ENCODE measurements at places on chromosomes 1 and 21. TPM values are rescaled to one million over a fixed set of nuclear protein-coding genes. Genes with fewer than 3 reads are reported as not detected.

The WNT3A gene
- total RNA-seq, result not detected

The CYYR1 gene
- total RNA-seq, result 20.4 TPM

The LCE6A gene
- total RNA-seq, result not detected

The COQ8A gene
- total RNA-seq, result 726 TPM

The MRPL9 gene
- 63.7 TPM for total RNA-seq

The SLC30A10 gene
- not detected for total RNA-seq

The CFHR4 gene
- total RNA-seq, result not detected

The HSD3B2 gene
- not detected for total RNA-seq

The AQP10 gene
- not detected for total RNA-seq

The C1orf210 gene
- total RNA-seq, result not detected

The HORMAD1 gene
- total RNA-seq, result not detected

The SLC30A2 gene
- 0.32 TPM for total RNA-seq

The FMO2 gene
- total RNA-seq, result 18.5 TPM

The ERI3 gene
- total RNA-seq, result 58.4 TPM

The BSND gene
- not detected for total RNA-seq

The THAP3 gene
- total RNA-seq, result 17.2 TPM

The TRNP1 gene
- total RNA-seq, result 0.84 TPM

The TMPRSS3 gene
- 0.25 TPM for total RNA-seq

The RAB4A gene
- 56.2 TPM for total RNA-seq

The PAX7 gene
- total RNA-seq, result 4.1 TPM

The CASZ1 gene
- total RNA-seq, result 53.1 TPM

The KANK4 gene
- not detected for total RNA-seq

The SPRR3 gene
- not detected for total RNA-seq

The LPAR3 gene
- not detected for total RNA-seq

The C1orf50 gene
- total RNA-seq, result 7.5 TPM

The PLEKHA6 gene
- 3.4 TPM for total RNA-seq

The C8A gene
- total RNA-seq, result not detected

The TNFRSF4 gene
- total RNA-seq, result 3.9 TPM

The NEGR1 gene
- total RNA-seq, result 2.2 TPM

The UBL4B gene
- not detected for total RNA-seq

The FAM163A gene
- total RNA-seq, result 0.52 TPM

The IPO13 gene
- total RNA-seq, result 107 TPM

The FNDC5 gene
- total RNA-seq, result 95.0 TPM

The COL16A1 gene
- total RNA-seq, result 8.0 TPM

The INSRR gene
- not detected for total RNA-seq

The PLA2G2C gene
- not detected for total RNA-seq

The ACTA1 gene
- 20,625 TPM for total RNA-seq

The SLC25A34 gene
- total RNA-seq, result 48.2 TPM

The ANKRD45 gene
- total RNA-seq, result not detected

The LBR gene
- 11.6 TPM for total RNA-seq

The CSF3R gene
- total RNA-seq, result 6.5 TPM

The OR2AK2 gene
- not detected for total RNA-seq

The EDARADD gene
- not detected for total RNA-seq

The FAM72B gene
- 0.38 TPM for total RNA-seq

The SLAMF9 gene
- total RNA-seq, result not detected

The DCST2 gene
- not detected for total RNA-seq

The NUF2 gene
- not detected for total RNA-seq

The EDN2 gene
- total RNA-seq, result not detected

The LCK gene
- 0.77 TPM for total RNA-seq

The NOTCH2 gene
- total RNA-seq, result 18.4 TPM

The CDC7 gene
- 1.2 TPM for total RNA-seq

The CD5L gene
- 0.20 TPM for total RNA-seq

The SESN2 gene
- total RNA-seq, result 13.9 TPM

Data from psoas muscle (tissue), 8 donors.